ENCODE measurements at places on chromosomes 3 and 15.

DNA sequence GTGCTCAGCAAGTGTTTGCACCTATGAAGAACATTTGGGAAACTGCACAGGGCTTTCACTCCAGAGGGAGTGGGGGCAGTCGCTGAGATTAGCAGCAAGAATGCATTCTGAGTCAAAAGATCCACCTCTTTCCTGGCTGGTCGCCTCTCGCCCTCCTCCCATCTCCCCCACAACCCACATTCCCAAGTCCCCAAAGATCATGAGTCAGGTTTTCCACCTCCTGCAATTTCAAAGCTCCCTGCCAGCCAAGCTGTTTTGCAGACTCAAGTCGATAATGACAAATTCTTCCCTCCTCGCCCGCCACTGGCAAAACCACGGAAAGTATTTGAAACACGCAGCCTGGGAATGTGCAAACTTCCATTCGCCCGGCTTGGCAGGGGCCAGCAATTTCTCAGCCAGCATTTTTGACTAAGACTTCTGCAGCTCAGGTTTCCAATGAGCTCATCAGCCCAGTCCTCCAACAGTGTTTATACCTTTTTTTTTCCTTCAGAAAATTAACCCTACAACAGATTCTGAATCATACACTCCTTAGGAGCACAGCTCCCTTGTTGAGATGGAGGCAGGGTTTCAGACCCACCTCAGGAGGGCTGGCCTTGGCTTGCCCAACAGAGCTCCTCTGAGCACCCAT lies 181.4 kb downstream of the SMAD6 start:
- DNase-seq, result peak; percentile 99

GRCh38 chr3:187646906-187647660 lies 23.1 kb downstream of the SST start:
- no peak for DNase-seq

DNA sequence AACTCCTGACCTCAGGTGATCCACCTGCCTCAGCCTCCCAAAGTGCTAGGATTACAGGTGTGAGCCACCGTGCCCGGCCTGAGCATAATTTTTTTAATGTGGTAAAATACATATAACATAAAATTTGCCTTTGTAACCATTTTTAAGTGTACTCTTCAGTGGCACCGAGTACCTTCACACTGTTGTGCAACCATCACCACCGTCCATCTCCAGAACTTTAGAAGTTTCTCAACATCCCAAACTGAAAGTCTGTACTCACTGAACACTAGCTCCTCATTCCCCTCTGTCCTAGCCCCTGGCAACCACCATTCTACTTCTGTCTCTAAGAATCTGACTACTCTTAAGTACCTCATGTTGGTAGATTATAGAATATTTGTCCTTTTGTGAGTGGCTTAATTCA lies 35.2 kb downstream of the LRIG1 start:
- DNase-seq, result no peak

GRCh38 chr3:71087143-71088018 lies 496.1 kb downstream of the FOXP1 start:
- no peak for DNase-seq

All from Panc1 (cell line).